ENCODE measurements at places on chromosomes 11 and 22.

DNA sequence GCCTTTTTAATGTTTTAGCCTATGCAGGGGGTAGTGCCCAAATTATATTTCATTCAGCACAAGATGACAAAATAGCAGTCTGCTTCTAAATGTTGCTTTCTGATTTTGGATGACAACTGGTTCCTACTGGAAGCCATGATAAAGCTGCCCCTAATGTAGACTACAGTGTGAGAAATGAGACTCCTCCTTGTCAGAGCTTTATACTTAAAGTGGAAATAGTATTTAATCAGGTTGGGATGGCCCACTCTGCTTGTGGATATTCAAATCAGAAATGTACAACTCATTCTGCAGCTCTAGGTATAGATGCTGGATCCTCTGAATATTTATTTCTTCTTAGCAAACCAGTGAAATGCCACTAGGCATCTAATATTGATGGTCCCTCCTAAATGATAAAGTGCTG is 171.3 kb downstream of the SOX6 start:
- DNase-seq = no peak

- no peak for DNase-seq
These were observed 265.8 kb downstream of the GRM5 start for GRCh38 chr11:88799771-88800500.

DNA sequence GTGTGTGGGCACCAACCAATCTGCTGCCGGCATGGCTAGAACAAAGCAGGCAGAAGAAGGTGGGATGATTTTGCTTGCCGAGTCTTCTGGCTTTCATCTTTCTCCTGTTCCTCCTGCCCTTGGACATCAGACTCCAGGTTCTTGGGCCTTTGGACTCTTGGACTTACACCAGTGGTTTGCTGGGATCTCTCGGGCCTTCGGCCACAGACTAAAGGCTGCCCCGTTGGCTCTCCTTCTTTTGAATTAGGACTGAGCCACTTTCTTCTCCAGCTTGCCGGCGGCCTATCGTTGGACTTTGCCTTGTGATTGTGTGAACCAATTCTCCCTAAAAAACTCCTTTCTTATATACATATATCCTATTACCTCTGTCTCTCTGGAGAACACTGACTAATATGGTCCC is 128.1 kb upstream of the TEAD1 start:
- no peak for DNase-seq

GRCh38 chr11:77705876-77706579 is 68.4 kb upstream of the CLNS1A start:
- no peak for DNase-seq

DNA sequence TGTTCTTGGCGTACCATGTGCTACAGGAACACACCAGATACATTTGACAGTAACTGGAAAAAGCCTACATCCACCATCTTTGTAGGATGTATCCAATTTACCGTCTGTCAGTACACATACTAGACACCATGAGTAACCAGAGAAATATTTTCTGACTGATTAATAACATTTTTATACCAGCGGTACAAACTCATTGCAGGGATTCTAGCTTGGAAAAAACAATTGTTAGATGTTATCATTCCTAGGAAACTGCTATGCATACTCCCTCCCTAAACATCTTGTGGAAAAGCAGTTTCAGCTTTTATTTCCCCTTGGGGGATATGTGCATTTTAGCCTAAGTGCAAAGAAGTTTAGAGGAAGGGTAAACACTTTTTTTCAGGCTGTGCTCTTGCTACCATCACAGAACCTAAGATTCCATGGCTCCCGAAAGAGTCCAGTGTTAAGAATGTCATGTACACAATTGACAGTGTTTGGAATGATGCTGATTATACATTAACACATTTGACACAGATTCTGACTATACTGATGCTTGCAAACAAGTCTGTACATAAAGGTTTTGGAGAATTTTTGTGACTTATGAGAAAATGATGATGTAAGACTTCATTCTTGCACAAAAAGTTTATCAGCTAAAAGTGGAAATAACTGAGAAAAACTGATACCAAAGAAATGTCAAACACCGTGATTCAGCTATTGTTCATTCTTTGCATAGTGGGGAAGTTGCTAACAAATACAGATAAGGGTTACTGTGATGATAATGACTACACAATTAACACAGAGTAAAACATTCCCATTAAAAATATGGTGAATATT is 23.7 kb downstream of the NCF4 start:
- peak; percentile 50 for DNase-seq
